ENCODE measurements at places on chromosomes 5 and 9.

DNA sequence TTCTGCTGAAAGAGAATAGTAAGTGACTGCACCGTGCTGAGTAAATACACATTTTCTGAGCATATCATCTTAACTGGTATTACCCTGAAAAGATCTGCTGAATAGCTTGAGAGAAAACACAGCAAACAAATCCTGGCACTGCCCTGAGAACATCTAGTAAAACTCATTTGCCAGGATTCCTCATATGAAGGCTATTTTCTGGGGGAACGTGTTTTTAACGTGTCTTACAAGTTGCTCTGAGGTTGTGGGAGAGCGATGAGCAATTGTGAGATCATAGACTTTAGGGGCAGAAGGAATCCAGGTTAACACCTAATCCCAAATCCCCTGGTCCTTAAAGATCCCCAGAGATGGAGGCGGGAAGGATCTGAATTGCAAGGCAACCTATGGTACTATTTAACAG, 331.9 kb upstream of the RFX3 start:
- DNase-seq, result peak; percentile 43

DNA sequence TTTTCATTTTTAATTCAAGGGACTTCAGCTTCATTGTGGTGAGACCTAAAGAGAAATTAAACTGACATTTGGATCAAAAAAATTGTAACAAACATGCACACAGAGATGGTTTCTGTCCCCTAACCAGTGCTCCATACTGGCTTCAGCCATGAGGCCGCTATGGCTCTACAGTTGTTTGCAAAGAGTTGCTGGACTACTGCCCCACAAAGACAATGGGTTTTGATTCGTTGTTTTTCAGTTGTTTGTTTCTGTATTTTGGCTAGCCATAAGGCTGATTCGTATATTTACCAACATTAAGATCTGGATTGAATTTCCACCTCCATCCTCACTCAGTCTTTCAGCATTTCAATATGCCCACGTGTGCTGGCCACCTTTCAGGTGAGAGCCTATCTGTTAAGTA, 163.7 kb upstream of the KIF2A start:
- DNase-seq, result no peak

- no peak for DNase-seq
Measured at GRCh38 chr9:94082956-94083355, 1.3 kb upstream of the PTPDC1 start.

DNA sequence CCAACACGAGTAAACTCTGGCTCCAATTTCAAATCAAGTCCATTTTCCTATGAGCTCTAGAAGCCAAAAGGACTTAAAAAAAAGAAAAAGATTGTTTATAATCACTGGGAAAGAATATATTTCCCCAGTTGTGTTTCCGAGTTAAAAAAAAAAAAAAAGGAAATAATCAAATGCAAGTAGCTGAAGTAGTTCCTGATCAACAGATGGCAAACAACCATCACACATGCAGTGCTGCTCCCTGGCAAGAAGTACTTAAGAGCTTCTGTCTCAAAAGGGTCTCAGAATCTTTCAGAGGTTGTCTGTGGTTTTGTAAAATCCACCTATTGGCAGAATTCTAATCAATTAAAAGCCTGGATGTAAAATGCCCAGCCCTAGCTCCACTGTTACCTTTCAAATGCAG, 387.9 kb downstream of the RAB3C start:
- DNase-seq, result no peak

DNA sequence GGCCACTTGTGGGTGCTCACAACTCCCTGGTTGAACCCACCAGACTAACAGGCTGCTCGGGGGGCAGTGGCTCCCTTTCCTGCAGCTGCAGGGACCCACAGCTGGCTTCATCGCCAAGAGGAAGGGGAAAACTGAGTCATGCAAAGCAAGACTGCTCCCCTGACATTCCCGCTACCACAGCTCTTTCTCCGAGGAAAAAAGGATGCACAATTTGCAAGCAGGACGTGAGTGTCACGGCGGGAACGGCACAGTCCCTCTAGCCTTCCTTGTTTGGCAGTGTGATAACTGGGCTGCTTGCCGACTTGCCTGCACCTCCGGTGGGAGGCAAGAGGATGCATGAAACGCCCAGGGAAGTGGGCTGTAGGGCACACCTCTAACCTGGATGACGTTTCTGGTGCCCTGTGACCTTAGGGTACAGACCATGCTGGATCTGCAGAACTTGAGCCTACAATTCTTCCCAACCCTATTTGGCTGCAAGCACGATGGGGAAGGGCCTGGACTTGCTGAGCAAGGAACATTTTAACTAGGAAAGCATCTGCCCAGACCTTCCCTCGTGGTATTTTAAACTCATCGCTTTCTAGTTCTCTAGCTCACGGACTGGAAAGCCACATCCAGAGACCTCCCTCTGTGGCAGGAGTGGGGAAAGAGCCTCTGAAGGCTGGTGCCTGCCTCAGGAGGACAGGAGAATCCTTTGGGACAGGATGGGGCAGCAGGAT, 7.8 kb downstream of the SH3PXD2B start:
- no peak for DNase-seq

DNA sequence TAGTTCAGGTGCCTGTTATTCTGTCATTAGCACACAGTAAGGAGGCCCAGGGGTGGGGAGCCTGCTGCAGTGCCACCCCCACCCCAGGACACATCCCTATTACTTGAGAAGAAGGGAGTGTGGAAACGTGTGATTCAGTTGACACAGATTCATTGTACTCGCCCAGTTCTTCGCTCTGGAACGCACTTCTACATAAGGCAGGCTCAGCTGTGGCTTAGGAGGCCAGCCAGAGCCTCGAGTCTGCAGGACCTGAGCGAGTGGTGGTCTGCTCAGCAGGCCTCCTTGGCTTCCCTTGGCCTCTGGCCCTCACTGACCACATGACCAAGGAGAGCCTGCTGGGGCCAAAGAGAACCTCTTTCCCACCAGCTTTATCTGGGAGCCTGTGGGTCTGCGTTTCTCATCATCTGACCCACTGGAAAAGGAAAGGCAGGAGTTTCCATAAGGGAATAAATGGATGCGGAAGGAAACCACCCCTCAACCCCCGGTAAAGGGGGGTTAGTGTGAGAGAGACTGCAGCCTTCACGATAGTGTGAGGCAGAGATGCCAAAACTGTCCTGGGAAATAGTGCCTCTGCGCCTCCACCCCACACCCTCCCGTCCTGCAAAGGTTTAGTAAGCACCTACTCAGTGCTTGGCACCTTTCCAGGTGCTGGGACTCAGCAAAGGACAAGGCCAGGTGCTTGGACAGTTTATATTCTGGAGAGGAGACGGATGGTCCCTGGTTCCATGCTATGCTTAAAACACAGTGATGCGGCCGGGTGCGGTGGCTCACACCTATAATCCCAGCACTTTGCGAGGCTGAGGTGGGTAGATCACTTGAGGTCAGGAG, 73.7 kb downstream of the PPARGC1B start:
- no peak for DNase-seq

- no peak for DNase-seq
Measured at GRCh38 chr9:132973713-132974112, 4.8 kb upstream of the GFI1B start.

GRCh38 chr9:76818271-76818670, 54.0 kb downstream of the PCA3 start:
- DNase-seq, result peak; percentile 99

Data from astrocyte of the hippocampus (primary cell).